CD4-positive, alpha-beta T cell treated with Interleukin-10 for 1 hour (primary cell): ENCODE measurements at places on chromosomes 13 and 19.

GRCh38 chr19:10706990-10707389, 5.8 kb downstream of the QTRT1 start:
- DNase-seq, result no peak

DNA sequence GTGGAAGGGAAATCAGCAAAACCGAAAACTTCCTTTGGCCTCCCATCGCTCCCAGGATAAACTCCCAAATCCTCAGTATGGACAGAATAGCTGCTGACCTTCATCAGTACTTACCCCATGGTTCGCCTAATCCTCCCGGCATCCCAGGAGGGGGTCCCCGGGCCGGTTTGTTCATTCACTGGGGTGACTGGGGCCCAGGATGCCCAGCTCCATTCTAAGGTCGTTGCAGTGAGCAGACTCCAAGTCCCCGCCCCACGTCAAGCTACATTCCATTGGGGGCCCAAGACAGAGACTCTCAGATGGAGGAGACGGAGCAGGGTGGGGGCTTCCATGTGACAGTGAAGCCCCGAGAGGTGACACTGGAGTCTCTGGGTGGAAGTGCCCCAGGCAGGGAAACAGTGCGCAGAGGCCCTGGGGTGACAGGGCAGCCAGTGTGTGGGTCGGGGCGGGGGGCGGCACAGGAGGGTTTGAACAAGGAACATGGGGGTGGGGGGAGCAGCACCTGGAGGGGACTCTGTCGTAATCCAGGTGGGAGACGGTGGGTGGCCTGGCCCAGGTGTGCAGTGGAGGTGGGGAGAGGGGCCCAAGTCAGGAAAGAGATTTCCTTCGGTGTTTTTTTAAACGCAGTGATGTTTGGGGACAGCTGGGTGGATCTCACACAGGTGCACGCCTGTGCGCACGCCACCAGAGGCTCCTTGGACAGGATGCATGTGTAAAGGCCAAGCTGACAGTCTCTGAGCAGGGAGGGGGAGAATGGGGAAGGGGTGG, 5.1 kb downstream of the SSBP4 start:
- DNase-seq, result no peak

DNA sequence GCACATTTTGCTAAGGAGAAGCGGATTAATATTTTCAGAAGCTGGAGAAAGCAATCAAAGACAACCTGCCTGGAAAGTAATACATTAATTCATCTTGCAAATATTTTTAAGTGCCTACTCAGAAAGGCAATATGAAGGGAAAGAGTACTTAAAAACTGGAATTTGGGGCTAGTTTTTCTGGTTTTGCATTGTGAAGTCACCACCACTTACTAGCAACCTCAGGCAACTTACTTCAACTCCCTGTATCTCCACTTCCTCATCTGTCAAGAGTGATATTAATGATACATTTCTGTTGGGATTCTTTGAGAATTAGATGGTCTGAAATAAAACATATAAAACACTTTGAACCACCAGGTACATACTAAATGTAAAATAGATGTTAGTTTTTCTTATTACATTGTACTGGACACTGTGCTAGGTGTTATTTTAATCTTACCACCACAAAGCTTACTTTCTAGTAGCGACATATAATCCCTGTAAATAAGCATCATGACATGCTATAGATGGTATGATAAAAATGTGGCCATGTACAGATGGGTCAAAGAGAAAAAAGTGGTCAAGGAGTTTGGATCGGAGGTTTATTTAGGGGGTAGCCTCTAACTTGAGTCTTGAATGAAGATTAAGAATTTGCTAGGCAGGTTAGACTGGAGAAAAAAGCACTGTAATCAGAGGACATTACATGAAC, 101.2 kb downstream of the SPRY2 start:
- no peak for DNase-seq

- DNase-seq, result no peak
Observed at GRCh38 chr19:2249010-2249866, at the start of gene AMH. Gene AMH, plus strand, starts transcription at chr19:2249323. Its CDS starts 10 bp downstream, at chr19:2249333.

DNA sequence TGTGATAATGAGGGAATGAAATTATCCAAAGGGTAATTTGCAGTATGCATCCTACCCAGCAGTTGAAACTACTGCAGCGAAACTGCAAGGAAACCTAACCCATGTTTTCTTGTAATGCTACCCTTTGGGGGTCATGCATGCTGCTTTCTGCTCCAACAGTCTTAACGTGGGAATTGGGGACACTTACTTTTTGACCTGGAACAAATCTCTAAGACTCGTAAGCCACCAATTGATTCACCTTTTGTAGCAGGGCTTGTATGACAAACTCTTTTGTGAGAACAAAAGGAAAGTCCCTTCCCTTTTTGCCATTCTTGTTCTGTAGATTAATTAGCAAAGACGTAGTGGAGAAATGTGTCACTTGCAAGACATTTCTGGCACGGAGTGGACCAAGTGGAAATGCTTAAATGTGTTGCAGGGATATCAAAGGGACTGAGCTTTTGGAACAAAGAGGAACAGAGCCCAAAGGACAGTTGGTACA, 27.4 kb downstream of the LRCH1 start:
- no peak for DNase-seq

- peak; percentile 93 for DNase-seq
Observed at GRCh38 chr13:99434258-99434788, 66.9 kb upstream of the TM9SF2 start.

- no peak for DNase-seq
Observed at GRCh38 chr19:42816894-42817293, 51.4 kb upstream of the PSG8 start.

- DNase-seq, result no peak
Observed at GRCh38 chr13:98222816-98223215, 45.7 kb upstream of the RNF113B start.

- no peak for DNase-seq
Observed at GRCh38 chr13:51067706-51068105, 43.4 kb downstream of the C13orf42 start.

DNA sequence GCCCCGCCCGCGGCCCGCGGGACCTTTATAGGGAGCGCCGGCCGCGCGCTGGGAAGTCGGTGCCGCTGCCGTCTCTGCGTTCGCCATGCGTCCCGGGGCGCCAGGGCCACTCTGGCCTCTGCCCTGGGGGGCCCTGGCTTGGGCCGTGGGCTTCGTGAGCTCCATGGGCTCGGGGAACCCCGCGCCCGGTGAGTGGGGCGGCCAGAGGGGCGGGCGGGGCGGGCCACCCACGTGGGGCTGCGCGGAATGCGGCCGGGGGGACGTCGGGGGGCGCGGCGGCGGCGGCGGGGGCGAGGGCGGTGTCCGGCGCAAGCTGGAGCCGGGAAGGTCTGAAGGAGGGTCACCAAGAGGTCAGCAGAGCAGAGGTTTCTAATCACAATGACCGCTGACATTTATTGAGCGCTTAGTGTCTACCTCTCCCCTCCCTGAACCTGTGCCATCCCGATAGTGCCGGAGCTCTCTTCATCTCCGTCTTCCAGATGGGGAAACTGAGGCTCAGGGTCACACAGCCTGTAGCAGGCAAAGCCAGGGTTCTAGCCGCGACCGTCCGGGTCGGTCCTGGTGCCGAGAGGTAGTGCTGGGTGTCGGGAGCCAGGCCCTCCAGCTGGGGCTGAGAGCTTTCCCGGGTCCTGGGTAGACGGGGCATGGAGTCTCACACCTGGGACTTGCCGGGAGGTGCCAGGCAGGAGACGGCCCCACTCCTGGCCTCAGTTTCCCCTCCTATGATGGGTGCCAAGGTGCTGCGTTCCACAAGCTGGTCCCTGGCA, at the start of gene FSTL3:
Gene FSTL3 (plus strand): TSS at position 54 of the 767 bp plus-strand sequence. CDS start 32 bp downstream, at position 86.
- no peak for DNase-seq

DNA sequence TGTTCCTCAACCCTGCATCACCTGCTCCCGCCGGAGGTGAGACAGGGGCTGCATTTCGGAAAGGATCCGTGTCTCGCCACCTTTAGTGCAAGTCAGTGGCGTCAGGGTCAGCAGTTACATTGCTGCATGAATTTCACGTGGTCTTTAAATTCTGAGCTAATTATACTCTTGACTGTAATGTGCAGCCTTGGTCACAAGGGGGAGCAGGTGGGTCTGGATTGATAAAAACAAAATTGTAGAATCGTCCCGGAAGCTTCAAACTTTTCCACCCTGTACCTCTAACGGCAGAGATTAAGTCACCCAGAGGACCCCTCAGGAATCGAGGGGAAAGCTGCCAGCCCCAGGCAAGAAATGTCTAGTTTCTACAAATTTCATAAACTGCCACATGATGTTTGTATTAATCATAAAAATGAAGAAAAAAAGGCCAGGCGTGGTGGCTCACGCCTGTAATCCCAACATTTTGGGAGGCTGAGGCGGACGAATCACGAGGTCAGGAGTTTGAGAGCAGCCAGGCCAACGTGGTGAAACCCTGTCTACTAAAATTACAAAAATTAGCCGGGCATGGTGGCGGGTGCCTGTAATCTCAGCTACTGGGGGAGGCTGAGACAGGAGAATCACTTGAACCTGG, 20.2 kb downstream of the BBC3 start:
- peak; percentile 86 for DNase-seq

DNA sequence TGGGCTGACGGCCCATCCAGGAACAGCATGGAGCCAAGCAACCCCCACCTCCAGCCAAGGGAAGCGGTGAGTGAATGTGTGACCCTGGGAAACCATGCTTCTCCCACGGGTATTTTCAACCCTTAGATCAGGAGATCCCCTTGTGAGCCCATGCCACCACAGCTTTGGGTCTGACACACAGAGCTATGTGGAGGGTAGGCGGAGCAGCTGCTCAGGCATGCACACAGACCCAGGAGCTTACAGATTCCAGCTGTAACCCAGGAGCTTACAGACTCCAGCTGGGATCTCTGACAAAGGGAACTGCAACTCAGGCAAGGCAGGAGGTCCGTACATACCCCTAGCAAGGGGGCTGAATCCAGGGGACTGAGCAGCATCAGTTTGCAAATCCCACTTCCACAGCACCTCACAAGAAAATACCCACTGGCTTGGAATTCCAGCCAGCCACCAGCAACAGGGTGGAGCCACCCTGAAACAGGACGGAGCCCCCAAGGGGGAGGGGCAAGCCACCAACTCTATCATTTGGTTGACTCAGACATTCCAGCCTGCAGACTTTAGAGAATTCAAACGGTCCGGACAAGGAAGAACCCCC, 40.8 kb upstream of the RFXAP start:
- DNase-seq, result no peak
